Naive thymus-derived CD8-positive, alpha-beta T cell (primary cell): ENCODE measurements at places on chromosomes 5 and 9.
A peak's percentile ranks its signal among the peaks of the same experiment; 100 is the strongest.

DNA sequence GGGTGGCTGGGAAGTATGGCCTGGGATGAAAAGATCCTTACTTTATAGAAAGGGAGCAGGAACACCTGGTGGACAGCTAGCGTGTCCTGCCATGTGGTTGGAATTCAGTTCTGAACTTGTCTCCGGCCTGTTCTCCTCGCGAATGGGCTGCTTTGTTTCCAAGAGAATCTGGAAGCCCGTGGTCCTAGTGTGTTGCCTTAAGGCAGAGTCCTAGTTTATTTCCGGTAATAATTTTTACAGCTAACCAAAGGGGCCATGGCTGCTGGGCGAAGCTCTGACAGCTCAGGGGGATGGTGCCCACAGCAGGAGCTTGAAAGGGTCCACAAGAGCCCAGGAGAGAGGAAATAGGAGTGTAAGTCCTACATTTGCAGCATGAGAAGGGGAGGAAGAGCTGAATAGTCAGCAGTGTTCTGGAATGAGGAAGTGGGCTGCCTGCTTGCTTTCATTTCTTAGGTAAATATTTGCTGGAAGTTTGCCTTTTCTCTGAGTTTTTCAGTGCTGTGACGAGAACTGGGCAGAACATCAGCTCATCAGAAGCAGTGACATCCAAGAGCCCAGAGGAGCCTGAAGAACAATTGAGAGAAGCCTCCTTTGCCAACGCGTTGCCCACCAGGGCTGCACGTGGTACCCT lies 13.1 kb upstream of the IGFBPL1 start:
- no peak for DNase-seq

- DNase-seq: no peak
These were observed 7.0 kb upstream of the DPM2 start for GRCh38 chr9:127944586-127945218.

DNA sequence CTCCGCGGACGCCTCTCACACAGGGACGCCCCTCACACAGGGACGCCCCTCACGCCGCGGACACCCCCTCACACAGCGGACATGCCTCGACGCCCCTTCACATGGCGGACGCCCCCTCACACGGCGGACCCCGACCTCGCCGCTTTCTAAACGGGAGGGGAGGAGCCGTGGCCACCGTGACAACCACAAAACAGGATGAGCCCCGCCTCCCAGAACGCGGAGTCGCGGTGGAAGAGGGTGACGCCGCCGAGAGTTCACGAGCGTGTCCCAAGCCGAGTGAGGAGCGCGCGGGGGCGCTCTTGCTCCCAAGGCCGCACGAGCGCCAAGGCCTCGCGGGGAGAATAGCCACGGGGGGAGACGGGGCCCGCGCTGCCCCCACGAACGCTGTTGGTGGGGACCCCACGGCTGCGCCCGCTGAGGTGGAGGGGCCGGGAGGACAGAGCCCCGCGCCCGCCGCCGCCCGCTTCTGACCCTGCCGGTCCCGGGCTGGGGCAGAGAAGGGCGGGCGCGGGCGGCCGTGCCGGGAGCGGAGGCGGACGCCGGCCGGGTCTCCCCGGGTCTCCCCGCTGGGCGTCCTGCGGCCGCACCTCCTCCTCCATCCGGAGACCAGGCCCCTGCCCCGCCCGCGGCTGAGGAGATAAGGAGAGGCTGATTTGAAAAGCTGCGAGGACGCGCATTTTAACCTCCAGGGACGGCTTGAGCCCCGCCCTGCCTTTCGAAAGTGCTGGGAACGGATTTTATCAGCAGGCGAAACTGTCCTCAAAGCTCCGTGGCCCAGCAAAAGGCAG lies 3.9 kb upstream of the NKD2 start:
- peak; percentile 42 for DNase-seq

DNA sequence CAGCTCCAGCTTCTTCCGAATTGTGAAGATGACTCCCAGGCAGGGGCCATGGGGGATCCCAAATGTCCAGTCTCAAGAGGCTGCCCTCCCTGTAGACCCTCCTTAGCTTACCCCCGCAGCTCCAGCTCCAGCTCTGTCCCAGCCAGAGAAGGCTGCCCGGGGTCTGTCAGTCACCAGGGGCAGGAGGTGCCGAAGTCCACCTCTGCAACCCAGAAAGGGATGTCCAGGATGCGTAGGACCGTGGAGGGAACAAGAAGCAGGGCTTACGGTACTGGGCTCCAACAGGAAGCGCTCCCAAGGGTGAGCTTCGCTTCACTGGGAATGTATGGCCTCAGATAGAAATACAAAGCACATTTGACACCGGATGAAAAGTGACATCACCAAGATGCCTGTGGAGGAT lies 6.0 kb downstream of the IPPK start:
- DNase-seq: no peak

GRCh38 chr9:120393386-120394057 lies 186.4 kb downstream of the CDK5RAP2 start:
- no peak for DNase-seq

DNA sequence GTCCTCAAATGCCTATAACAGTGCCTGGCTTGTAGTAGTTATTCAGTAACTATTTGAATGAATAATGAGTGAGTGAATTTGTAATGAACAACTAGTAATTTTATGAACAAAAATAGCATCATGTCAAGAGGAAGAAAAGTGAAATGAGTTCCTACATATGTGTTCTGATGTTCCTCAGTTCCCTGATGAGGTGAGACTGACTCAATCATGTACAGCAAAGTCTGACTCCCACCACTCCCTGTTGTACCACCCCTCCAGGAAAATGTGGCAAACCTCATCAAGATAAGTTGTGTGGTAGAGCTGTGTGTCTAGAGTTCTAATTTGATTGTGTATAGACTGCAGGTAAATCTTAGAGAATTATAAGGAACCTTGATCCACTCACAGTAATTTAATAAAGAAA lies 201.6 kb downstream of the GOLPH3 start:
- DNase-seq: no peak

DNA sequence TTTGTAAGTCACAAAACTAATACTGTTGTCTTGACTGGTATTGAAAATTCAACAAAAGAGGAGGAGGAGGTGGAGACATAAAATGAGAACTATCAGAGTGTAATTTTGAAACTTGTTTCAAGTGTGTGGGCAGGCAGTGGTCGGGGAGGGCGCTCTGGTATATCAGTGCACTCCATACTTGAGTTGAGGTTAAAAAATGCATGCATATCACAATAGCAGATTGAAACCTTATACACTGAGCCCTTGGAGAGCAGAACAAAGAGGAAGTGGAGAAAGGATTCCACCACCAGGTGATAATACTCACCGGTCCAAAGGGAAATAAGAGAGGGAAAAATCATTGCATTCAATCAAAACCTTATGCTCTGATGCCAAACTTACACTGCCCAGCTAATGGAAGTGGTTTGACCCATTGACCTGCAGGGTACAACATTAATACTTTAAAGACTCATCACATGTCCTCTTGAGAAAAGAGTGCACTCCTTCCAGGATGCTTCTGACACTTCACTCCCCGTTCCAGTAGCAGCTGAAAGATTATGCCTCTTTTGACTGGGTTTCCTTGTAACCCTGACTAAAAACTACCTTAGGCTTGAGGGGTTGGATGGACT lies 79.5 kb upstream of the FAM169A start:
- DNase-seq: no peak

- no peak for DNase-seq
These were observed 3.7 kb downstream of the DTWD2 start for GRCh38 chr5:118984602-118985001.

DNA sequence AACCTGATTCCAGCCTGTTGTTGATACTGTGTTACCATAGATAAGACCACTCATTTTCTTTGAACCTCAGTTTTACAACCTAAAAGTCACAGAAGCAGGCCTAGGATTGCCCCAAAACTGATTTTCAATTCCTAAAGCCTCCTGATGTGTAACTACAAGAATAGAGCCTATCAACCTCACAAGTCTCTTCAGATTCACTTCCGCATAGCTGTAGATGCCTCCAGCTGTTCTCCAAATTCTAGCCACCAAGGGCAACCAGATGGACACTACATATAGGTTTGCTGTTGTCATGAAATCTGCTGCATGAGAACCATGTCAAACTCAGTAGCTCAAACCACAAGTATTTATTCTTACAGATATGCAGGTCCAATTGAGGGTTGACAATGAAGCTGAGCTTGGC lies 143.5 kb downstream of the SPATA31D1 start:
- no peak for DNase-seq

DNA sequence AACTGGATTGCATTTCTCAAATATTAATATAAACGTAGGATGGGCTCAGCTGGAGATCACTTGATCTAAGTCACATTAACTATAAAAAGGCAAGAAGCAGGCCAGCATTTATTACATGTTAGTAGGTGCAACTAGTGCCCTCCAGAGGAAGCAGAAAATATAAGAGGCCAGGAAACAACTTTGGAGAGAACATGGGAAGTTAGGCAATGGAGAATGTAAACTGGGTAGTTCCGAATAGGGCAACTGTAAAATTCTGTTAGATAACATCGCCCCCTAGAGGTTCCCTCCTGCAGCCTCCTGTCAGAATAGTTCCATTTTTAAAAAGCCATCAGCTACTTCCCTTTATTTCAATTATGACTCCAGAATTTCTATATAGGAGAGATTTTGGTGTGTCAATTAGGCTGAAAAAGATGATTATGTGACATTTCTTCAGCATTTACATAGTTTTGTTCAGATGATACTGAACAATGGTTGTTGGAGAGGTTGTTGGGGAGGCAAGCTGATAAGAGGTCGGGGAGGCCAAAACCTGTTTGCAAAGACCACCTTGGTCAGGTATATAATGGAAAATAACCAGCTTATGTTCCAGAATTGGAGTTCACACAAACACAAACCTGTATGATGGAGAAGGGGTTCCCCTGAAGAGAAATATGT lies 22.4 kb downstream of the CCL28 start:
- no peak for DNase-seq

- DNase-seq: no peak
These were observed 81.8 kb downstream of the FBXO38 start for GRCh38 chr5:148465381-148466235.

- DNase-seq: no peak
These were observed 149.8 kb upstream of the RAPGEF1 start for GRCh38 chr9:131889437-131890251.

DNA sequence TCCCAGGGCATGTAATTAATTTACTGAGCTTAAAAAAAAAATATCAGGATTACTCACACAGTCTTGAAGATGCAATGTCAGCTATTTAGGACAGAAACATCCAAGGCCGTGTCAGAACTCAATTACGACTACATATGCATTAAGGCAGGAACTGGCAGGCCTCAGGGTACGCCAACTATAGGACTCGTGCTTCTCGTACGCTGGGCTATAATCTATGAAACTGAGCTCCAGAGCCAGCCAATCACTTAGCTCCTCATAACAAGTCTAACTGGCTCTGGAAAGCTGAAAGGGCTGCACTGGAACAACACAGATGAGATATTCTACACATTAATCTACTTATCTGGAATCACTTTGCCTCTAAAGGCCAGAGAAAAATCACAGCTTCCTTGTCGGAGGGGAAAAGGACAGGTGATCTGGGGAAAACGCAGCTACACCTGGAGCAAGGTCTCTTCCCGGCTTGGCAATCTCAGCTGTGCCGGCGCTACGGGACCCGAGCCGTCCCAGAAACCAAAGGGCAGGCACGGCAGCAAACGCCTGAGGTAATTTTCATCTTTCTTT lies 212.0 kb downstream of the DEPDC1B start:
- no peak for DNase-seq

- no peak for DNase-seq
These were observed 32.2 kb upstream of the ROPN1L start for GRCh38 chr5:10409504-10409903.

DNA sequence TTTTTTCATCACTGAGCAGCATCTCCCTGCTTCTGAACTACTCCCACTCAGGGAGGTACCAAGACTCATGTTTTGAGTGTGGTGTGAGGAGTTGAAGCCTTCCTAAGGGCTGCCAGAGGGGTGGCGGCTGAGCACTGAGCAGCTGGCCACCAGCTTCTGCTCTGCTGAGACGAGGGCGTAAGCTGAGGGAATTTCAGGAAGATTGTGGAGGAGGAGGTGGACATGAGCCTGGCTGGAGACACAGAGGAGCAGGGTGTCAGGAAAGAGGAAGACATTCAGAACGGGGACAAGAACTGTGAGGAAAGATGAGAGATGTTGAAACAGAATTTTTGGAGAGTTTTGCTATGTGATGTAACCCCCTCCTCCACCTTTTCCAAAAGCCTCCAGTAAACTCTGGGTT lies 7.8 kb downstream of the LCP2 start:
- no peak for DNase-seq
